ENCODE measurements at places on chromosomes 1 and 21. TPM values are rescaled to one million over a fixed set of nuclear protein-coding genes. Genes with fewer than 3 reads are reported as not detected.

- DNase-seq, result peak; percentile 61
Measured at GRCh38 chr1:228978484-228979324, 243.4 kb downstream of the RHOU start.

- no peak for DNase-seq
Measured at GRCh38 chr1:71463144-71463543, 382.3 kb upstream of the ZRANB2 start.

GRCh38 chr1:204572923-204573922 lies 57.0 kb downstream of the MDM4 start:
- DNase-seq, result no peak

- no peak for DNase-seq
Measured at GRCh38 chr1:42143896-42144710, 9.1 kb upstream of the GUCA2B start.

GRCh38 chr1:72412286-72412685 lies 129.9 kb upstream of the NEGR1 start:
- no peak for DNase-seq

- no peak for DNase-seq
Measured at GRCh38 chr1:179950651-179951050, 4.0 kb upstream of the CEP350 start.

DNA sequence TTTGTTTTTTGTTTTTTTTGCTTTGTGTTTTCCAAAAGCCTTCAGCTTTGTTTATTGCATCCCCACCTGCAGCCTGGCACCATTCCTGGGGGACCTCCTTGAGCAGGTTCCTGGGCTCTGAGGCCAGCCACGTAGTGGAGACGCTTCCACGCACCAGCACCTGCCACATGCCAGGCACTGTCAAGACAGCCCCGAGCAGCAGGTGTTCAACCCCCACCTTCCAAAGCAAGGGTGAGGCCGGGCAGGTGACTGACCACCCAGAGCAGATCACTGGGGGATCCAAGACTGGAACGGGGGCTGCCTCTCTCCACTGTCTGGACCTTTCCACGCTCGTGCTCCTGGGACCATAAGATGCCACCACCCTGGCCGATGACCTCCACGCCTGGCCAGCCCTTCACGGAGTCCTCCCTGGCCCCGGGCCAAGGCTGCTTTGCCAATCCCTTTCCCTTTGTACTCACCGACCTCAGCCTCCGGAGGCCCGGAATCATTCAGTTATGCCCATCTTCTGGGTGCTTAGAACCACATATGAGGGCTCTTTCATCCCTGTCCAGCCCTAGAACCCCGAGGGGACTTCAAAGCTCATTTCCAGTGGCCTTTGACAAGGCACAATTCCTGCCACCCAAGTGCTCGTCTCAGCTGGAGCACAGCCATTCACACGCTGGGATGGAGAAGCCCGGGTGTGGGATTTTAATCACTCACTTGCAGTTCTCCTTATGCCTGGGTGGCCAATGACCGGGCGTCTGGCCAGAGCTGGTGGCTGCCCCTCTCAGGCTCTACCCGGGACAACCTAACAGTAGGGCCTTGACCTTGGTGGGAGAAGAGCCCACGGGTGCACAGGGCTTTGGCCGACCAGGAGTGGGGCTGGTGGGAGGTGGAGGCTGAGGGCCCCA lies 330.8 kb downstream of the NPHP4 start:
- DNase-seq, result no peak

SPRR1A gene
- 13.8 TPM for total RNA-seq

DNA sequence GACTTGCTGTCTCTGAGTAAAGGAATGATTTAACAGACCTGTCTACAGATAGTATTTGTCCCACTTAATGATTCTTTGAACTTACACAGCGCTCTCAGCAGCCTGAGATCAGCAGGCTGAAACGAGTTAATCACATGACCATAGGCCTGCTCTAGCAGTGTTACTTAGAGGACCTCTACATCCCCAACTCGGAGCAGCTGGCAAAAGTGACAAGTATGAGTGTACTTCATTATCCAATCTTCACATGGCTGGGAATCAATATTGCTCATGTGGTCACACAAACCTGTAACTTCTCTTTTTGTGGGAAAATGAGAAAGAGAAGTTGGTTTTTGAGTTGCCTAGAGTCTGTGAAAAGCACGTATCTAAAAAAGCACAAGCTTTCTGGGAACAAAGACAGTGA lies 11.4 kb upstream of the ATP13A2 start:
- no peak for DNase-seq

DNA sequence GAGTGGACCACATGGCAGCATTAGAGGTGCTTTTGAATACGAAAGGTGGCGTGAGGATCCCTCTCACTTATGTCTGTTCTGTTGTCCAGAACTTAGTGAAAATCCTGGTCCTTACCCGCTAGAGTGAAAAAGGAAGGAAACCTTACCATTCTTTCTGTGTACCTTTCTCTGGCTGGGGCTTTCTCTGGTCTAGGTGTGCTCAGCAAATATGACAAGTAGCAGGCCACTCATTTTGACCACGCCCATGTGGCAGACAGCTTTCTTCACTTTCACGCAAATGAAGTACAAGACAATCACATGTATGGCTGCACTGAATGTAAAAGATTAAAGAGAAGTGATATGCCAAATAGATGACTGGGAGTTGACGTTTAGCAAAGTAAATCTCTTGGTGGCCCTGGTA lies 131.9 kb downstream of the FGGY start:
- no peak for DNase-seq

- no peak for DNase-seq
Measured at GRCh38 chr1:228007801-228008341, 1.1 kb downstream of the WNT3A start.

DNA sequence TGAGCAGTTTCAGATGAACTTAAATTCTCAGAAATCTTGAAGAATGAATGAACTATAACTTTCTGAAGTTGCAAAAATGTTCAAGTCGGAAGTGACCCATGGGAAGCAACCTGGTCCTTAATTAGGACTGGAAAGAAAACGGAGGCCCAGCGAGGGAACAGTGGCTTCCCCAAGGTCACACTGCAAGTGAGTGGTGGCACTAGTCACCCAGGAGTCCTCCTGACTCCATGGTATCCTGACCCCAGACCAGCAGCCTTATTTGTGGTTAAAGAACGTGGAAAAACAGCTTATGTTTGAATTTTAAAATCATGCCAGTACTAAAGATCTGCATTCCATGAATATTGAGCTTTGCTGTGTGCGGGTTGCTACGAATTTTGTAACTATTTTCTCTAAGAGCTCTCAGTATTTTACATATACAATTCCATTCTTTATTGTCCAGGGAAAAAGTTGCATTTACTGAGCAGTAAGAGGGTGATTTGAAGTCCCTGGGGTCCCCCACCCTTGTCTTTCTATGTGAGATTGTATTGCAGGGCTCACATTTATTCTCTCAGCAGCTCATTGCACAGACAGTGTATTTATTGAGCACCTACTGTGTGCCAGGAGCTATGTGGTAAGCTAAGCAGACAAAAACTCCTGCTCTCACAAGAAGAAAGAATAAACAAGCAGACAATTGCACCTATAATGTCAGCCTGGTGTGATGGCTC lies 61.6 kb upstream of the ATP5PO start:
- DNase-seq, result no peak

CA14 gene
- 1.4 TPM for total RNA-seq

GRCh38 chr1:29332204-29332603 lies 95.9 kb downstream of the PTPRU start:
- DNase-seq, result no peak
